ENCODE measurements at places on chromosomes 16 and 17. TPM values are rescaled to one million over a fixed set of nuclear protein-coding genes. Genes with fewer than 3 reads are reported as not detected.

DNA sequence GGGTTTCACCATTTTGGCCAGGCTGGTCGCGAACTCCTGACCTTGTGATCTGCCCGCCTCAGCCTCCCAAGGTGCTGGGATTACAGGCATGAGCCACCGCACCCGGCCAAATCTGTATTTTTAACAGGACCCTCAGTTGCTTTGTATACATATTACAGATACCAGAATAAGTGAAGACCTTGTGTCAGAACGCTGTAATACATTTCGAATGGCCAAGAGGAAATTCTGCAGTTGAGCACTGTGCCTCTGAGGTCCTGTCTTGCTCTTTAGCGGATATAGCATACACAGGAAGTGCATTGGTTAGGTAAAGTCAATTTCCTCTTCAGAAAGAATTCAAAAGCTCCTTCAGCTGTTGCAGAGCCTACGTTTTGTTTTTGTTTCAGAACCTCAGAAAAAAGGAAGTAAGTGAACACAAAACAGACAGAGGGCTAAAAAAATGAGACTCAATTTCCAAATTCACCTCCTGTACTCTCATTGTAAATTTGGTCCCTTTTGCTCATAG lies 15.7 kb downstream of the CRLF3 start:
- H3K27me3 ChIP-seq = no peaks in the 10 kb centered on the region
- H3K27ac ChIP-seq = peak overlapping the region; percentile 99
- DNase-seq = peak; percentile 49
- peaks cover 87% of the 10 kb centered on the region for H3K4me1 ChIP-seq
- H3K4me3 ChIP-seq = peak overlapping the region; percentile 90

GRCh38 chr17:46979147-46979863 lies at the start of gene RPRML:
TSS of gene RPRML (minus strand) at chr17:46979253. CDS start at chr17:46979007, 246 bp downstream.
- peaks cover 46% of the 10 kb centered on the region for H3K27me3 ChIP-seq
- DNase-seq = peak; percentile 44
- peaks cover 14% of the 10 kb centered on the region for H3K4me1 ChIP-seq
- peak within 1 kb of the TSS; percentile 88 for H3K4me3 ChIP-seq
- peaks cover 1% of the 10 kb centered on the region for H3K36me3 ChIP-seq
- no peak within 1 kb of the TSS for H3K27ac ChIP-seq

GRCh38 chr17:47968836-47969235 lies 2.1 kb upstream of the CDK5RAP3 start:
- H3K36me3 ChIP-seq = peaks cover 5% of the 10 kb centered on the region
- no peaks in the 10 kb centered on the region for H3K27me3 ChIP-seq
- peaks cover 23% of the 10 kb centered on the region for H3K4me1 ChIP-seq
- H3K4me3 ChIP-seq = no peak overlapping the region
- no peak overlapping the region for H3K27ac ChIP-seq

ADAP2 gene
- 1.8 TPM for total RNA-seq

DHRS7C gene
- total RNA-seq = not detected

FAM20A gene
- total RNA-seq = not detected

- H3K27ac ChIP-seq = peak overlapping the region; percentile 89
- H3K4me1 ChIP-seq = peaks cover 66% of the 10 kb centered on the region
- peak overlapping the region; percentile 66 for H3K4me3 ChIP-seq
- H3K27me3 ChIP-seq = no peaks in the 10 kb centered on the region
Measured at GRCh38 chr17:76239538-76240274, 587 bp downstream of the RNF157 start.

DNA sequence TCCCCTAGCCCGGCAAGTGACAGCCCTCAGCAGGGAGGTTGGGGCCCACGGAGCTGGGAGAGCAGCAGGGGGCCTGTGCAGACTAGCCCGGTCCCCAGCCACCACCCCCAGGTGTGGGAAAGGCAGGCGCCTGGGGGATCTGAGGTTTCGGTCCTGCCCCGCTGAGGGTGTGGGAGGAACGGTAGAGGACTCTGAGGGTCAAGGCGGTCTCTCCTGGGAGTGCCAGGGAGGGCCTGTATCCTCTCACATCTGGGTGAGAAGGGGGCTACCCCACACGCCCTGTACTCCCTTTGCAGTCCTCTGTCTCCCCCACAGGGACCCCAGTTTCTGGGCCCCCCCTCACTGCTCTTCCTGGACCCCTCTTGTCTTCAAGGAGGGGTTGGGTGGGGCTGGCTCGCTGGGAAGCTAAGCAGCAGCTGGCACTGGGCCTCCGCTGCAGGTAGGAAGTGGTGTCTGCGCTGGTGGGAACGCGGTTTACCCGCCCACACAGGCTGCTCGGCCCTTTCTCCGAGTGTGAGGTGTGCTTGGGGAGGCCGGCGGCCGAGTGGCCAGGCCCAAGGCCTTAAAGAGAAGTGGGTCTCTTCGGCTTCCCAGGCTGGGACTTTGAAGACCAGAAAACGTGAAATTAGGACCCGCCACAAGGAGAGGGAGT lies 15.4 kb downstream of the CD7 start:
- peak overlapping the region; percentile 98 for H3K27ac ChIP-seq
- H3K4me3 ChIP-seq = peak overlapping the region; percentile 98
- H3K4me1 ChIP-seq = peaks cover 94% of the 10 kb centered on the region
- H3K36me3 ChIP-seq = peaks cover 8% of the 10 kb centered on the region

DNA sequence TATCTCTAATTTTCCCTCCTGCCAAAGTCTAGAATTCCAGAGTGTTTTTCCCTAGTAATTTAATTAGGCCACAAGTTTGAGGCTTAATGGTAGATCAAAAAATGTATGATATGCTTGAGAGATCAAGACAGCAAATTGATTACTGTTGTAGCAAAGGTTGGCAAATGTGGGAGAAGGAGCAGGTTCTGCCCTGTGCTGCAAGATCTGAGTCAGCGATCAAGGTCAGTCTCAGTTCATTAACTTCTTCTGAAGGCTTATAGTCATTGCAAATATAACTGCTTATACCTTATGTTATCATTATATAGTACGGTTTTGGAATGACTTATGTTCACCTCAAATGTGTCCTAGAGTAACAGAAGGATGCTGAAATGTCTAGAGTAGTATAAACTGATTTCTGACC lies 231.1 kb upstream of the TBX2 start:
- H3K4me3 ChIP-seq = no peak overlapping the region
- H3K36me3 ChIP-seq = peaks cover 2% of the 10 kb centered on the region
- H3K27ac ChIP-seq = peak overlapping the region; percentile 70
- H3K4me1 ChIP-seq = peaks cover 16% of the 10 kb centered on the region
- no peaks in the 10 kb centered on the region for H3K27me3 ChIP-seq

KRTAP4-5 gene
- total RNA-seq = not detected

DNA sequence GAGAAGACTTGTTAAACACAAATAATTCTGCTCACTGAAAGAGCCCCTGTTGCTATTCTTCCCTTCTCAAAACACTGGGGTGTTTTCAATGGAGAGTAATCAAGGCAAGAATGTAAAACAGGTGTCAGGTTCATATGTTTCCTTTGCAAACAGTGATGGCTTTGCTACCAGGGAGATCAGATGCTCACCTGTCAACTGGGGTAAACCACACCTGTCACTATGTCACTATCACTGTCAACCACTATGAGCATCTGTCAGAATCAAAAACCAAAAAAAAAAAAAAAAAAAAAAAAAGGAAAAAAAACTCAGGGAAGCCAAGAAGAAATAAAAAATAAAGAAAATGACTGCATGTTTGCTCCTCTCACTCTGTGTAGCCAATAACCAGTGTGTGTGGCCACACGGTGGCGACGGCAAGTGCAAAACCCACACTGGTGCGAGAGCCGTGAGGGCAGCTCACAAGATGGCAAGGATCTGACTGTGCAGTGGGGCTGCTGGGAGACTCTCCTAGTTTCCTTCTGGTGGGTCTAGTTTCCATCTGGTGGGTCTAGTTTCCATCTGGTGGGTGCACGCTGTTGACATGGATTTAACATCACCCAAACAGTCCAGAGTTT lies 22.7 kb downstream of the USP22 start:
- H3K4me1 ChIP-seq = peaks cover 23% of the 10 kb centered on the region
- H3K4me3 ChIP-seq = no peak overlapping the region
- peaks cover 51% of the 10 kb centered on the region for H3K36me3 ChIP-seq
- peak overlapping the region; percentile 72 for H3K27ac ChIP-seq
- H3K27me3 ChIP-seq = no peaks in the 10 kb centered on the region

DNA sequence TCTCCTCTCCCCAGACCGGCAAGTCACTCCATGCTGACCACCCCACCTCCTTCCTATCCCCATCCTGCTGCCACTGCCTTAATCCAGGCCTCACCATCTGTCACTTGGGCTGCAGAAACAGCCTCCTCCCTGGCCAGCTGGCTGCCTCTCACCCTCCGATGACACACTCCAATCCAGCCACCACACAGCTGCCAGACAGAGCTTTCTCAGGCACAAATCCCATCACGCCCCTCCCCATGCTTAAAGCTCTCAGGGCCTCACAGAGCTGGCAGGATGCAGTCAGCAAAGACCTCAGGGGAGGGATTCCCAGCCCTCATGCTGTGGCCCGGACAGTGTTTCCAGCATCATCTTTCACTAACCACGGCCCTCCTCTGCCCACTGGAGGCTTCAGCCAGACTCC lies 13.7 kb downstream of the CAMKK1 start:
- no peaks in the 10 kb centered on the region for H3K4me1 ChIP-seq

DNA sequence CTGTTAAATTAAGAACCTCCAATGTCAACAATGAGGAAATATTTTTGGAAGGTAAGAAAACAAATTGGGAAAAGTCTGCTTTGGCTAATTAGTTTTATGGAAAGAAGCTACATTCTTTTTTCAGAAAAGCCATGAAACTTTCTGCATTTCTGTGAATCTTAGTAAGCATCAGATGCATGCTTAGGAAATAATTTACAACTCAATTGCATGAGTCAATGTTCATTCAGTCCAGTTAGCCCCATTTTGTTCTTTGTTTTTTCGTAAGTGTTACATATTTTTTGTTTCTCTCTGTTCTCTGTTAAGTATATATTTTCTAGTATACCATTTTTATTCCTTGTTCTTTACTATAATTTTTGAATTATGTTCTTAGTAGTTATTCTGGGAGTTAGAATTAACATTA lies 195.2 kb upstream of the KIF2B start:
- DNase-seq = no peak
- no peaks in the 10 kb centered on the region for H3K4me1 ChIP-seq

SEPTIN12 gene
- total RNA-seq = not detected

DNA sequence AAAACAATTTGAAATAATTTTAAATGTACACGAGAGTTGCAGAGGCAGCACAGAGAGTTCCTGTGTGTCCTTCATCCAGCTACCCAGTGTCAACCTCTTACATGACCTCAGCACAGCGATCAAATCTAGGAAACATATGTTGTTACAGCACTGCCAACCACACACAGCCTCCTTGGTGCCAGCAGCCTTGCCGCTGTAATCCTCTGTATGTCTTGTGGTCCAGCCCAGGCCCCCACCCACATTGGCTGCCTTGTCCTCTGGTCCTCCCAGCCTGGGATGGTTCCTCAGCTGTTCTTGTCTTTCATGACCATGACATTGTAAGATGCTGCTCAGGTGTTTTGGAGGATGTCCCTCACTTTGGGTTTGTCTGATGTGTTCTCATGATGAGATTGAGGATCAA lies 178.0 kb downstream of the RPTOR start:
- peaks cover 5% of the 10 kb centered on the region for H3K36me3 ChIP-seq
- no peak for DNase-seq
- H3K27me3 ChIP-seq = no peaks in the 10 kb centered on the region
- no peak overlapping the region for H3K4me3 ChIP-seq

- DNase-seq = no peak
- no peaks in the 10 kb centered on the region for H3K36me3 ChIP-seq
- H3K4me1 ChIP-seq = peaks cover 13% of the 10 kb centered on the region
- H3K4me3 ChIP-seq = peak overlapping the region; percentile 83
- H3K27me3 ChIP-seq = no peaks in the 10 kb centered on the region
- H3K27ac ChIP-seq = no peak overlapping the region
Measured at GRCh38 chr16:88535191-88535856, 34.9 kb upstream of the ZC3H18 start.

GRCh38 chr17:45776896-45777295 lies 7.2 kb upstream of the CRHR1 start:
- DNase-seq = no peak
- H3K4me1 ChIP-seq = no peaks in the 10 kb centered on the region
- H3K36me3 ChIP-seq = no peaks in the 10 kb centered on the region
- no peak overlapping the region for H3K27ac ChIP-seq

DNA sequence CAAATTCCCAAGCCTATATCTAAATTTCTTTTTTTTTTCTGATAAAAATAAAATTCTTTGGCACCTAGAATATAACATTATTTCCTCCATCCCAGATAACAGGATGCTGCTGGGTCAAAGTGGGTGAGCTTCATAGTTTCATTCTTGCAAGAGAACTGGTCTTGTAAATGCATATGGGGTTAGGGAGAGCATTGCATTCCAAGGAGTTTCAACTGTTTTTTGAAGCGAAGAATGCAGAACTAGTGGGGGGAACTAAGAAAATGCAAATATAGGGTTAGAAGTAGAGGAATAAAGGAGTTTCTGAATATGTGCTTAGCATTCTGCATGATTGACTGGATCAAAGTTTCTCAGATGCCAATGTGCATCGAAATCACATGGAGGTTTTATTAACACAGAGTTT lies 347.2 kb upstream of the XYLT1 start:
- DNase-seq = no peak
- no peaks in the 10 kb centered on the region for H3K4me1 ChIP-seq
- peaks cover 4% of the 10 kb centered on the region for H3K36me3 ChIP-seq
- H3K27ac ChIP-seq = no peak overlapping the region
- no peaks in the 10 kb centered on the region for H3K27me3 ChIP-seq

DNA sequence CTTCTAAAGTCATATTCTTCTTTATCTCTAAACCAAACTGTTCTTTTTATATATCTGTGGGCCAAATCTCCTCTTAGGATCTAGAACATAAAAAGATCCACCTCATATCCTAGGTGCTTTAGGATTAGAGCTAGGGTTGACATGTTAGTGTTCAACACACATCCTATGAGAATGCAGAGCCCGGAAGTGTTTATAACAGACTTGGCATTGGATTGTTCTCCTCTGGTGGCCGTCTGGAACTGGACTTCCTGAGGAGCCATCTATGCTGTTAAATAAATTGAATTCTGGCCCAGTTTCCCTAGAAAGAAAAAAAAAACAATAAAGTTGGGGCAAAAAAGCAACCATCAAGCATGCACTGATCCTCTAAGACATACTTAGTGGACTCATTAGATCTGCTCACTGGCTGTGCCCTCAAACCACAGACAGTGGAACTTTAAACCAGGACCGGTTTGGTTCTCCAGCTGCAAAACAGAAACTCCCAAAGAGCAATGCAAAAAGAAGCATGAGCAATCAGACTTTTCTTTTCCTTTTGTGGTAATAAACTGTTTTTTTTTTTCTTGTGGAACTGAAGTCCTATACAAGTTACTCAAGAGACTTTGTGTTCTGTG lies 182.5 kb downstream of the ZNF18 start:
- H3K4me3 ChIP-seq = no peak overlapping the region
- H3K4me1 ChIP-seq = no peaks in the 10 kb centered on the region
- DNase-seq = no peak
- no peaks in the 10 kb centered on the region for H3K27me3 ChIP-seq
- H3K27ac ChIP-seq = no peak overlapping the region
- H3K36me3 ChIP-seq = no peaks in the 10 kb centered on the region

- peaks cover 4% of the 10 kb centered on the region for H3K36me3 ChIP-seq
- no peak for DNase-seq
- no peaks in the 10 kb centered on the region for H3K27me3 ChIP-seq
- H3K4me1 ChIP-seq = peaks cover 31% of the 10 kb centered on the region
- no peak overlapping the region for H3K27ac ChIP-seq
Measured at GRCh38 chr17:19000531-19001325, 3.8 kb downstream of the FAM83G start.

- peaks cover 31% of the 10 kb centered on the region for H3K36me3 ChIP-seq
- H3K27ac ChIP-seq = no peak overlapping the region
- H3K27me3 ChIP-seq = no peaks in the 10 kb centered on the region
- H3K4me3 ChIP-seq = peak overlapping the region; percentile 64
- H3K4me1 ChIP-seq = peaks cover 34% of the 10 kb centered on the region
Measured at GRCh38 chr16:27387724-27388123, 14.2 kb upstream of the IL21R start.

Measured in activated T-cell treated with anti-CD3 and anti-CD28 coated beads, Interleukin-2, amount 50 U/mL, for 72 hours (primary cell).